GM12878 (cell line): ENCODE measurements at places on chromosomes 16 and 17. TPM values are rescaled to one million over a fixed set of nuclear protein-coding genes. Genes with fewer than 3 reads are reported as not detected.

DNA sequence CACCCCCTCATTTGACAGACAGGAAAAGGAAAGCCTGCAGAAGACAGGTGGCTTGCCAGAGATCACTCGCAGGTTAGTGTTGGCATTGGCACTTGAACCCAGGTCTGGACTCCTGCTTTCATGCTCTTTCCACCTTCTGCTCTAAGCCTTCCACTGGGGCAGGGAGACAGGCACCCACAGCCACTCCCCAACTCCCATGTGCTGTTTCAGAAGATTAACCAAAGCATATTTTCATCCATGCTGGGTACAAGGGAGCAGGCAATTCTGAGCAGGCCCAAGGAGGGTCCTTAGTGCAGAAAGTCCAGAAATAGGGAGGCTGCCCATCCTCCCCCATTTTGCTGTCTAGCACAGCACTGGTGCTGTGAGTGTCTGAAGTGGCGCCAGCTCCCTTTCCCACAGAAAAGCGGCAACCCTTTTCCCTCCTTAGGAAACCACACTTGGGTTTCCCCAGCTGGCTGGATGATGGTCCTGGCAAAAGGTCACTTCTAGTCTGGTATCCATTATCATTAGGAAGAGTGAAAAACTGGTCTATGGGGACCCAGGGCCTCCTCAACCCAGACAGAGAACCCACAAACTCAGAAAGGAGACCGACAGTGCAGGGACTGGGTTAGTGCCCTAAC is 2.0 kb upstream of the CAVIN1 start:
- H3K4me3 ChIP-seq: no peak overlapping the region
- H3K36me3 ChIP-seq: no peaks in the 10 kb centered on the region

CTF1 gene
- 0.45 and 0.46 TPM in 2 replicates for total RNA-seq

DNA sequence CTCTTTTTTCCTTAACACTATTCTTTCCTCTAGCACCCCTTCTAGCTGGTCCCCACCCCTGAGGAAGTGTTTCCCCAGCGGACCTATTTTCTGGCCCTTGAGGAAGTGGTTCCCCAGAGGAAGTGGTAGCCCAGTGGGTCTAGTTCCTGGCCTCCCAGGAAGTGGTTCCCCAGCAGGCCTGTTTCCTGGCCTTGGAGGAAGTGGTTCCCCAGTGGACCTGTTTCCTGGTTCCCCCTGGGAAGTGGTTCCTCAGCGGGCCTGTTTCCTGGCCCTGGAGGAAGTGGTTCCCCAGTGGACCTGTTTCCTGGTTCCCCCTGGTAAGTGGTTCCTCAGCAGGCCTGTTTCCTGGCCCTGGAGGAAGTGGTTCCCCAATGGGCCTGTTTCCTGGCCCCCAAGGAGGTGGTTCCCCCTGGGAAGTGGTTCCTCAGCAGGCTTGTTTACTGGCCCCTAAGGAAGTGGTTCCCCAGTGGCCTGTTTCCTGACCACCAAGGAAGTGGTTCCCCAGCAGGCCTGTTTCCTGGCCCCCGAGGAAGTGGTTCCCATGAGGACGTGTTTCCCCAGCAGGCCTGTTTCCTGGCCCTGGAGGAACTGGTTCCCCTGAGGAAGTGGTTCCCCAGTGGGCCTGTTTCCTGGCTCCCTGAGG is 58.3 kb downstream of the NTN1 start:
- no peaks in the 10 kb centered on the region; the same call in 1 of the 2 replicates for H3K27me3 ChIP-seq
- no peak overlapping the region for H3K4me3 ChIP-seq
- H3K27ac ChIP-seq: no peak overlapping the region
- H3K4me1 ChIP-seq: no peaks in the 10 kb centered on the region
- no peak for DNase-seq
- H3K36me3 ChIP-seq: no peaks in the 10 kb centered on the region

DNA sequence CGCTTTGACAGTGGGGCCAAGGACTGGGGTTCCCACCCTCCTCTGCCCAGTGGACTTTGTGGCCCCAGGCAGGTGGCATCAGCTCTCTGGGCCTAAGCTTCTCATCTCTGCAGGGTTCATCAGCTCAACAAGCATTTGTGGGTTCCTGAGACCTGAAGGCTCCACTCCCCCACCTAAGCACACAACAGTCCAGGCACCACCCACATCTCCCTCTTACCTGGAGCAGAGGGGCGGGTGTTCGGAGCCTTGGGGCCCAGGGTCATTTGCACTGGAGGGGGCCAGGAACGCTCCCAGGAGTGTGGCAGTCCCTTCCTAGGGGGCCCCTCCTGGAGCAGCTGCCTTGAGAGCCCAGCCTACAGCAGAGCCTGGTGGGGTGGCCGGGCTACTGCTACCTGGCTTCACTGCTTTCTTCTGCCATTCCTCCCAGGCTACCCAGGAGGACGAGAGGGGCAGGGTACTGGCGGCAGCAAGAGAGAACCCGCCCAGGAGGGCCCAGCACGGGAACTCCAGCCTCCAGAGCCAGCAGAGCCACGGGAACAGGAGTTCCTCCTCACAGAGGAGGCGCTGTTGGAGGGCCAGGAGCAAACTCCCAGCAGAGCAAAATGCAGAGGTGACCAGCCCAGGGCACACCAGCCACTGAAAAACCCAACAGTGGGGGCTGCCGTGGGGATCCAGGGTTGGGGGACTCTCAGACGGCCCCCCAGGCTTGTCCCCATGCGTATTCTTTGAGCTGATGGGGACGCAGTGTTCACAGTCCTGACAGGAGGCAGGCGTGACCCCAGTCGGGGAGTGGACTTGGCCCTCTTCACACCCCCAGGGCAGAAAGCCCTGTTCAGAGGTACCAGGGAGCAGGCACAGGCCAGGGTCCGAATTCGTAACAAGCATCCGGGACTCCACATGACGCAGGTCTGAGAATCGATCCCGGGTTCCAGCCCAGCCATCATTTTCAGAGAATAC is 35.1 kb upstream of the SLC38A10 start:
- H3K4me3 ChIP-seq: no peak overlapping the region
- no peaks in the 10 kb centered on the region for H3K36me3 ChIP-seq
- DNase-seq: no peak

- H3K27me3 ChIP-seq: no peaks in the 10 kb centered on the region
- no peaks in the 10 kb centered on the region for H3K36me3 ChIP-seq
- DNase-seq: no peak
- H3K27ac ChIP-seq: peak overlapping the region; percentile 30
- no peak overlapping the region; the same call in 1 of the 2 replicates for H3K4me3 ChIP-seq
Observed at GRCh38 chr17:42389899-42390298, 1.7 kb upstream of the STAT3 start.

FNDC8 gene
- 0.15 TPM in 1 of 2 replicates, not detected in the other for total RNA-seq

DNA sequence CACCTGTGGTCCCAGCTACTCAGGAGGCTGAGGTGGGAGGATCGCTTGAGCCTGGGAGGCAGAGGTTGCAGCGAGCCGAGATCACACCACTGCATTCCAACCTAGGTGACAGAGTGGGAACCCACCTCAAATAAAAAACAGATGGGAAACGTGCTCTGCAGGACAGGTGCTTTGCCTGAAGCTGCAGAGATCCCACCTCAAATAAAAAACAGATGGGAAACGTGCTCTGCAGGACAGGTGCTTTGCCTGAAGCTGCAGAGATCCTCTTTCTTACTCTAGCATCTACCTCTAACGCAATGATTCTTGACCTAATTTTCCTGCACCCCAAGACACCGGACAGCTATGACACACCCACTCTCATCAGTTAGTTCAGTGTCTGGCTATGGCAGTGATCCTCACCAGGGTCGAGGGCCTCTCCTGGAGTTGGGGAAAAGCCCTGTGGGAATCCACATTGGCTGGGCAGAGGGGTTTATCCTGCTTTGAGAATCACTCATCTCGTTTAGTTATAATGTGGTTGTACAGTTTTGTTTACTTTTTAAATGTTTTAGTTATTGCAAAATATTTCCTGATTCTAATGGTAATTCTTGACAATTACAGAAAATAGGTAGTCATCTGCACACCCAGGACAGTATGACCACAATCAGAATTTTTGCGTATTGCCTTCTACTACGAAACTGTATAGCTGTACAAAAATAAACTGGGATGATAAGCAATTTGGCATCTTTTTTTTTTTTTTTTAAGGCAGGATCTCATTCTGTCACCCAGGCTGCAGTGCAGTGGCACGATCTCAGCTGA is 11.4 kb downstream of the VPS53 start:
- H3K4me1 ChIP-seq: no peaks in the 10 kb centered on the region
- DNase-seq: no peak
- H3K27me3 ChIP-seq: no peaks in the 10 kb centered on the region
- H3K4me3 ChIP-seq: no peak overlapping the region
- peaks cover 2% of the 10 kb centered on the region for H3K36me3 ChIP-seq
- no peak overlapping the region for H3K27ac ChIP-seq

DNA sequence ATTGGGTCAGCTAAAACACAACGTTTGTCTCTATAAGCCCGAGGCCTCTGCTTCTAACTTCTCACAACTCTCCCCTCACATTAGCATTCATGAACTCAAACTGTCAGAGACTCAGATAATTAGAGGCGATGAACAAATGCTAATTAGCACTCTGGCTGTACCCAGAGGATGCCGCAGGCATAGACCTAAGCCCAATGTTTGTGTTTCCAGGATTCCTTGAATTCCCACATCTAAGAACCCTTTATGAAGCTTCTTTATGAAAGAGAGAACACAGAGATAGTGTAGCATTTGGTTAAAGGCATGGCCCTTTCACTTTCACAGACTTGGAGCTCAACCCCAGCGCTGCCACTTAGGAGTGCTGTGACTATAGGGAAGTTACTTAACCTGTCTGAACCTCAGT is 512.2 kb downstream of the GRIN2A start:
- H3K36me3 ChIP-seq: no peaks in the 10 kb centered on the region
- no peak for DNase-seq
- no peak overlapping the region for H3K4me3 ChIP-seq
- H3K27me3 ChIP-seq: no peaks in the 10 kb centered on the region

GRCh38 chr16:89727406-89728120 is 6.2 kb downstream of the ZNF276 start:
- H3K27me3 ChIP-seq: no peaks in the 10 kb centered on the region
- no peak overlapping the region for H3K27ac ChIP-seq
- DNase-seq: no peak
- peaks cover 17% of the 10 kb centered on the region for H3K4me1 ChIP-seq

DNA sequence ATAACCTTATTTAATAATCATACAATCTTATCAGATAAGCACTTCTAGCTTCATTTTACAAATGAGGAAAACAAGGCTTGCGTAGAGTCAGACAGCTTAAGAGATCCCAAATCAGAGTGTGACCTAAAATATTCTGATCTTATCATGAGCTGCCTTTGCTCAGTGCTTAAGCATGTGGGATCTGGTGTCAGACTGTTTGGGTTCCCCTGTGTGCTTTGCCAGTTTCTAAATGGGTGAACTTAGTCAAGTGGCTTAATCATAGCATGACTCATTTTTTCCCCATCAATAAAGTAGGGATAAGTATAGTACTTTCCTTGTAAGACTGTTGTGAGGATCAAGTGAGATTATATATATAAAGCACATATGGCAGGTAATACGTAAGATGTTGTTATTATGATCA is 612.6 kb upstream of the C16orf82 start:
- no peak overlapping the region for H3K4me3 ChIP-seq
- H3K4me1 ChIP-seq: no peaks in the 10 kb centered on the region
- no peak for DNase-seq
- no peak overlapping the region for H3K27ac ChIP-seq

GRCh38 chr16:52591471-52591870 is 44.5 kb upstream of the TOX3 start:
- no peaks in the 10 kb centered on the region for H3K27me3 ChIP-seq
- H3K4me3 ChIP-seq: no peak overlapping the region
- H3K4me1 ChIP-seq: no peaks in the 10 kb centered on the region
- H3K36me3 ChIP-seq: no peaks in the 10 kb centered on the region

DNA sequence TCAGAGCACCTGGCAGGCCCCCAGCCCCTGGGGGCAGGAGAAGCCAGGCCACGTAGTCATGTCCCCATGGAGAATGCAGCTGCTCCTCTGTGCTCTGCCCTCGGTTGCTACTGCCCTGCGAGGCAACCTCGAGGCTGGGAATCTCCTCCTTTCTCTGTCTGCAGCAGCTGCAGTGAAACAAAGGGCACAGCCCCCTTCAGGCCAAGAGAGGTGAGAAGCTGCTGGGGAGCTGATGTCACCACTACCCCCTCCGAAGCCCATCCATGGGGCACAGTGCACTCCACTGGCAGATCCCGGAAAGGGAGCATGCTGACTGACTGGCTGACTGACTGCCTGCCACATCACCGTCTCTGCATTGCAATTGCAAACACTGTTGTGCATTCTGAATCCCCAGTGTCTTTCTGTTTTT is 103.7 kb downstream of the GRIN2A start:
- no peak for DNase-seq
- H3K36me3 ChIP-seq: no peaks in the 10 kb centered on the region
- no peak overlapping the region for H3K4me3 ChIP-seq
- no peak overlapping the region for H3K27ac ChIP-seq
- no peaks in the 10 kb centered on the region for H3K4me1 ChIP-seq
- H3K27me3 ChIP-seq: no peaks in the 10 kb centered on the region

GRCh38 chr16:66857437-66857836 is 13.2 kb downstream of the CA7 start:
- H3K27ac ChIP-seq: no peak overlapping the region
- H3K4me3 ChIP-seq: no peak overlapping the region
- no peak for DNase-seq
- no peaks in the 10 kb centered on the region for H3K36me3 ChIP-seq
- no peaks in the 10 kb centered on the region for H3K27me3 ChIP-seq
- peaks cover 4% of the 10 kb centered on the region for H3K4me1 ChIP-seq

GRCh38 chr17:49814781-49815529 is 26.5 kb downstream of the KAT7 start:
- H3K4me3 ChIP-seq: no peak overlapping the region
- H3K27ac ChIP-seq: no peak overlapping the region
- no peaks in the 10 kb centered on the region for H3K27me3 ChIP-seq
- DNase-seq: no peak
- no peaks in the 10 kb centered on the region for H3K4me1 ChIP-seq

SOX8 gene
- not detected in 2 replicates for total RNA-seq

GRCh38 chr16:75570396-75571065 is 4.4 kb downstream of the GABARAPL2 start:
- H3K36me3 ChIP-seq: peaks cover 45% of the 10 kb centered on the region
- H3K27me3 ChIP-seq: no peaks in the 10 kb centered on the region
- peak overlapping the region; percentile 85 for H3K27ac ChIP-seq
- peak overlapping the region; percentile 9; the same call in 1 of the 2 replicates for H3K4me3 ChIP-seq
- peaks cover 63% of the 10 kb centered on the region for H3K4me1 ChIP-seq

- H3K27ac ChIP-seq: no peak overlapping the region
- H3K36me3 ChIP-seq: peaks cover 1% of the 10 kb centered on the region
- H3K4me3 ChIP-seq: no peak overlapping the region
- no peaks in the 10 kb centered on the region for H3K27me3 ChIP-seq
- no peaks in the 10 kb centered on the region for H3K4me1 ChIP-seq
- DNase-seq: no peak
Observed at GRCh38 chr16:11147754-11148444, 108.1 kb downstream of the SOCS1 start.

MRPS7 gene
- total RNA-seq: 88.4 and 89.2 TPM in 2 replicates

GRCh38 chr16:63037761-63038396 is 1001.6 kb upstream of the CDH8 start:
- no peaks in the 10 kb centered on the region for H3K27me3 ChIP-seq
- H3K4me3 ChIP-seq: no peak overlapping the region
- H3K36me3 ChIP-seq: no peaks in the 10 kb centered on the region
- no peaks in the 10 kb centered on the region for H3K4me1 ChIP-seq

CBX2 gene
- 7.5 and 8.5 TPM in 2 replicates for total RNA-seq
